ENCODE measurements at places on chromosomes 5 and 9.

DNA sequence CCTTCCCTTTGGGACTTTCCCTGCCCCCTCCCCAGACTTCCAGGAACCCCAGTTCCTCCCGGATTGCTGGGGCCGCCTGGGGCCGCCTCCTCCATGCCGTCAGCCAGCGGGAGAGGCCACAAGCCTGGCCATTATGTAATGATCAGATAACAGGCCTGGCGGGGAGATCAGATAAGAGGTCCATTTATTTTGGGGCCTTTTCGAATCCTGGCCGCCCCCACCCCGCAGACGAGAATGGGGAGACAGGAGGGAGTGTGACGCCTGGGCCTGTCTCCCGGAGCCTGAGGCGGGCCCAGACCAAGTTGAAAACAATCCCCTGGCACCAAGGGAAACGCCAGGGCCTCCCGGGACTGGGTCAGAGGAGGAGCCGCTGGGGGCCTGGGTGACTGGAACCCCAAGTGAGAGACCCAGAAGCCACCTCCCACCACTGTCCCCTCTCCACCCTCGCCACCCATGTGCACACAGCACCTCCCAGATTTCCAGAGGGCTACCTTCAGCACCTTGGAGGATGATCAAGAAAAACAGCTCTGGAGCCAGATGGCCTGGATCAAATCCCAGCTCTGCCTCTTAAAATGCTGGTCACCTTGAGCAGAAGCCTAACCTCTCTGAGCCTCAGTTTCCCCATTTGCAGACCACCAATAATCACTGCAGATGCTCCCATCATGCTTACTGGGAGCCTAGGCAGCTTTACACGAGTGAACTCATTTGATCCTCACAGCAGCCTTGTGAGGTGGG lies 7.8 kb downstream of the ENG start:
- DNase-seq = no peak

- DNase-seq = no peak
Observed at GRCh38 chr5:39132128-39132447, 57.9 kb upstream of the RICTOR start.

GRCh38 chr5:7991125-7991821 lies 122.3 kb downstream of the MTRR start:
- no peak for DNase-seq

GRCh38 chr5:128234928-128235641 lies 151.5 kb downstream of the SLC12A2 start:
- no peak for DNase-seq

- DNase-seq = no peak
Observed at GRCh38 chr5:125865166-125865815, 557.9 kb upstream of the GRAMD2B start.

- DNase-seq = no peak
Observed at GRCh38 chr9:122695696-122696095, 20.8 kb downstream of the OR1L3 start.

DNA sequence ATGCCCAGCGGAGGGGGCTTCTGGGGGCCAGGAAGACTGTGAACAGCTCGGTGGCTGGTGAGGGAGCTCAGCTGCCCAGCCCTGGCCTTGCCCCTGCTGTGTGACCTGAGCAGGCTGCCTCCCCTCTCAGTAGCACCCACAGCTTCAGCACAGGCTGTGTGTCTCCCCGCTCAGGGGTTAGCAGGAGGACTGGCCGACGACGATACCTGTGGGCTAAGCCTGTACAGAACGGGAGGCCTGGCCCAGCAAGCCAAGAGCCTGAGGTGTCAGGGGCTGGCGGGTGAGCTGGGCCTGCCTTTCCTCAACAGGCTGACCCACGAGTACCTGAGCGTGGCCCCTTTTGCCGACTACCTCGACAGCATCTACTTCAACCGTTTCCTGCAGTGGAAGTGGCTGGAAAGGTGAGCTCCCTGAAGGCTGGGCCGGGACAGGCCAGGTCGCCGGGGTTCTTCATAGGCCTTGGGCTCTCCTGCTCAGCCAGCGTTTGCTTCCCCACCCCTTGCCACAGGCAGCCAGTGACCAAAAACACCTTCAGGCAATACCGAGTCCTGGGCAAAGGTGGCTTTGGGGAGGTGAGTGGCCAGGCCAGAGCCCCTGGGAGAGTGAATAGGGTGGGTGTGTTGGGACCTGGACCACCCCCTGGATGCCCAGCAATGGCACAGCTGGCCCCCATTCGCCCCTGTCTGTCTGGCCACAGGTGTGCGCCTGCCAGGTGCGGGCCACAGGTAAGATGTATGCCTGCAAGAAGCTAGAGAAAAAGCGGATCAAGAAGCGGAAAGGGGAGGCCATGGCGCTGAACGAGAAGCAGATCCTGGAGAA lies 6.6 kb downstream of the GRK6 start:
- no peak for DNase-seq

- DNase-seq = no peak
Observed at GRCh38 chr9:117681888-117682287, 22.3 kb upstream of the TLR4 start.

DNA sequence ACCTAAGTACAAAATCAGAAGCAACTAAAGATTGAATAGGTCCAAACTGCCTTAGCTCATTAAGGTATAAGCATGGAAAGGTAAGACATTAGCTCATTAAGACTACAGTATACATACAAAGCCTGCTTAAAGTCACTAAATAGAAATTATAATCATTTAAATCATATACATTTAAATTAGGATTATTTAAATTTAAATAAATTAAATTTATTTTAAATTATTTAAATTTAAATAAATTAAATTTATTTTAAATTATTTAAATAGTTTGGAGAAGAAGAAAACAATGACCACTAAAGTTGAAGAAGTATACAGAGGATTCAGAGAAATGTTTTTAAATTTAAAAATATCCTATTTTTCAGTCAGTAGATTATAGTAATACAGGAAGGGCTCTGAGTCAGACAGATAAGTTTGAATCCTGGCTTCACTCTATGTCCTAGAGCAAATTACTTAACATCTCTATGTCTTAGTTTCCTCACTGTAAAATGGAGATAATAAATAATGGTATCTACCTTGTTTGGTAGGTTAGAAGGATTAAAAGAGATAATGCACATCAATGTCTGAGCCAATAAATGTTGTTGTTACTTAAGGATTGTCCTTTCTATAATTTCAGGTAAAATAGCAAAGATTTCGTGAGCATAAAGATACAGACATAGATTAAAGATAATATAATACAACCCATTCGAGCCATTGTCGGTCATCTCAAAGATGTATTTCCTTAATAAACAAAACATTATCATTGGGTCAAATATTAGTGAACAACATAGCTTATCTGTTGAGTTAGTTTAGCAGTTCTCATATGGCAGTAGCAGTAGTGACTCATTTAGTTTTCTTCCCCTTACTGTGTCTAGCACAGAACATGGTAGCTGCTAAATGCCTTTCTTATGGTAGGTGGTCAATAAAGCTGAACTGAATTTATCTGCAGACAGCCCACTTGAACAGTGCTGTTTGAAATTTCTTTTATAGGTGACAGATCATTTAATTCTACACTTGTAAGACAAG lies 100.6 kb downstream of the KIAA0825 start:
- no peak for DNase-seq

GRCh38 chr9:106896695-106897094 lies 33.7 kb downstream of the ZNF462 start:
- no peak for DNase-seq

- no peak for DNase-seq
Observed at GRCh38 chr5:15926586-15926985, 253.0 kb downstream of the MARCHF11 start.

DNA sequence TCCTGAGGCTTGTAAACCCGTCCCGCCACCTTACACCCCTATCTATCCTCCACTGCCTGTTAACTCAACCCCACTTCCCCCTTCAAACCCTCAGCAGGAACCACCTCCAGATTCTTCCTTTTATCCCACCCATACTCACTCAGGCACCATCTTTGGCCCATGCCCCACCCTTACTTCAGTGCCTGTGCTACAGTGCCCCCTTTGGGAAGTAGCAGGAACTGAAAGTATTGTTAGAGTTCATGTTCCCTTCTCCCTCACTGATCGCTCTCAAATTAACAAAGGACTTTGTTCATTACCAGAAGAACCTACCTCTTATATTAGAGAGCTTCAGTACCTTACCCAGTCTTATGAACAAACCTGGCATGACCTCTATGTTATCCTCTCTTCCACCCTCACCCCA lies 92.2 kb upstream of the MOCS2 start:
- no peak for DNase-seq

GRCh38 chr5:57164124-57164523 lies 9.7 kb upstream of the GPBP1 start:
- no peak for DNase-seq

- DNase-seq = no peak
Observed at GRCh38 chr9:93821307-93821703, 133.8 kb downstream of the BARX1 start.
